KBM-7 (cell line): ENCODE measurements at places on chromosomes 1 and 21.

DNA sequence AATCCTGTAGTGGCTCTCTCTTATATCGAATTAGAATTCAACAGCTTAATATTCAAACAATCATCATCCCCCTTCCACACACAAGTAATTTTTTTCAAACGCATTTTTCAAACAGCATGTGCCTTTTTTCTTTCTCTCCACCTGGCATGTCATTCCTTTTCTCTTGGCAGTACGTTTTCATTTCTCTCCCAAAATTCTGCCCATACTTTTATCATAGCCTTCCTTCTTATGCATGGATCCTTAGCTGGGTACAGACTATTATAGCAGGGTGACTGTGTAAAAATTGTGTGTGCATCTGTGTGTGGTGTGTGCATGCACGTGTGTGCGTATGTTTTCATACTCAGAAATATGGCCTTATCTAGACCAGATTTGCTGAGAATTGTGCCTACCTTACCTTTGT lies 184.3 kb downstream of the ZC3H11B start:
- DNase-seq, result no peak

GRCh38 chr1:166064313-166064926 lies 102.4 kb downstream of the FAM78B start:
- DNase-seq, result no peak

DNA sequence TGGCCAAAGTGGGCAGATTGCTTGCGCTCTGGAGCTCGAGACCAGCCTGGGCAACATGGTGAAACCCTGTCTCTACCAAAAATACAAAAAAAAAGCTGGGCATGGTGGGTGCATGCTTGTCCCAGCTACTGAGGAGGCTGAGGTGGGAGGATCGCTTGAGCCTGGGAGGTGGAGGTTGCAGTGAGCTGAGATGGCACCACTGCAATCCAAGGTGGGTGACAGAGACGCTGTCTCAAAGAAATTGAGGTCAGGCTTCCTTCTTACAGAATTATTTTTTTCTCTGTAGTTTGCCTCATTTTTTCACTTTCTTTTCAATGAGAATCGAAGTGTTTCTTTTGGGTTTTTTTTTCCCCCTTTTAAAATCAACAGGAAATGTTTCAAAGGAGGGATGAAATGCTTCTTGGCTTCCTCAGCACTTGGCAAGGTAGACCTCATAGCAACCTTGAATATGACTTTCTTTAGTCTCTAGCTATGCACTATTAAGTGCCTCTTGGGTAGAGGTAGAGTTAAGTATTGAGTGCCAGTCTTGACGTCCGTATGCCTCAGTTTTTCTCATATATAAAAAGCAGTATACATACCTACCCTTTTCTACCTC lies 40.3 kb downstream of the MDM4 start:
- DNase-seq, result no peak

DNA sequence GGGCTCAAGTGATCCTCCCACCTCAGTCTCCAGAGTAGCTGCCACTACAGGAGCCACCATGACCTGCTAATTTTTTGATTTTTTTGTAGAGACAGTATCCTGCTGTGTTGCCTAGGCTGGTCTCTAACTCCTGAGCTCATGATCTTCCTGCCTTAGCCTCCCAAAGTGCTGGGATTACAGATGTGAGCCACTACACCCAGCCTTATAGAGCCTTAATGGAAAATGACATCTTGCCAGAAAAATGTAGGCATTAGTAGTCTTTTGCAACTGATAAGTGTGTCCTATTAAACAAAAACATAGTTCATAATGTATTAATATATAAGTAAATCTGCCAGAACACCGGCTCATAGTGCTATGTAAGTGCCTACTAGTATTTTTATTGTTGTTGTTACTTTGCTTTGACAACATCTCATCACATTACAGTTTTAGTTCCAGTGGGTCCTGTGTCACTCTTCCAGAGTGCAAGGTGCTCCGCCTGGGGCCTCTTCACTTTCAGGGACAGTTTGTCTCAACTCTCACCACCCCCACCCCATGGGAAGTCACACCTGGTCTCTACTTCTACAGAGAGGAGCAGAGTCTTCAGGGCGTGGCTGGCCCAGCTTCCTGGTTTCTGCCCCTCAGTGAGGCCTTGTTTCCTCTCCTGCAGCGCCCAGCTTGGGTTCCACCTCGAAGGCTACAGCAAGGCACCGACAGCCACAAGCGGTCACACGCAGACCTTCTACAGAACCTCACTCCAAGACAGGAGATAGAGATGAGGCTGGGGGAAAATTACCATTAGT lies 30.1 kb downstream of the RHOU start:
- no peak for DNase-seq

GRCh38 chr1:201300641-201301040 lies 17.3 kb downstream of the PKP1 start:
- no peak for DNase-seq

GRCh38 chr1:190101756-190102155 lies 375.9 kb downstream of the BRINP3 start:
- no peak for DNase-seq

DNA sequence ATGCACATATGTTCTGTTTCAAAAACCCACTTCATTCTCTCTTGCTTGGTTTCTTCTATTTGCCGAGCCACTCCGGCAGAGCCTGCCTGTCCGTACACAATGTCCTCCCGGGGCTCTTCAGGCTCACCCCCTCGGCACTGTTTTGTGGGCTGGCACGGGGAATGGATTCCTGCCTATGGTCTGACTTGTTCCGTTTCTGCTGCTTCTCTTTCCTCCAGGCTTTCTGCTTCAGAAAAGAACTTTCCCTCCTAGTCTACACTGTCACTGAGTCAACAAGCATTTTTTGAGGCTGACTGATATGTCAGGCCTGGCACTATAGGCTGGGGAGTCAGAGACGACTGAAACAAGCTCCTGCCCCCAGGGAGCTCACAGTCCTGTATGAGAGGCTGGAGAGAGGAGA lies 28.4 kb upstream of the SARS1 start:
- no peak for DNase-seq

GRCh38 chr1:227156520-227156919 lies 161.8 kb downstream of the CDC42BPA start:
- DNase-seq, result no peak

DNA sequence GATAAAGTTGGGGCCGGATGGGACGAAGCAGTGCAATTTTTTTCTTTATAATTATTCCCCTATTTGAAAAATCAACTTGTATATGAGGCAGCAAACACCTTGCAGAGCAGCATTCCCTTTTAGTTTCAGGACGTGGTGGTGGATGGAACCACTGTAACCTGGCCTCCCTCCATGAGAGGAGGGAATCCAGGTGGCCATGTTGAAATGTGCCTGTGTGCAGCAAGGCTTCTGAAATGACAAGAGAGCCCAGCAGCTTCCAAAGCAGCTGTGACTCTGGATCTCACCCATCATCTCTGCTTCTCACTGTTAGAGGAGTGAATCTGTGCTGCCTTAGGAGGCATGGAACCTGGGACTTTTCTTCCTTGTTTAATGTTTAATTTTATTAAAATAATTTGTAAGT lies 42.3 kb downstream of the NFIA start:
- DNase-seq, result no peak

DNA sequence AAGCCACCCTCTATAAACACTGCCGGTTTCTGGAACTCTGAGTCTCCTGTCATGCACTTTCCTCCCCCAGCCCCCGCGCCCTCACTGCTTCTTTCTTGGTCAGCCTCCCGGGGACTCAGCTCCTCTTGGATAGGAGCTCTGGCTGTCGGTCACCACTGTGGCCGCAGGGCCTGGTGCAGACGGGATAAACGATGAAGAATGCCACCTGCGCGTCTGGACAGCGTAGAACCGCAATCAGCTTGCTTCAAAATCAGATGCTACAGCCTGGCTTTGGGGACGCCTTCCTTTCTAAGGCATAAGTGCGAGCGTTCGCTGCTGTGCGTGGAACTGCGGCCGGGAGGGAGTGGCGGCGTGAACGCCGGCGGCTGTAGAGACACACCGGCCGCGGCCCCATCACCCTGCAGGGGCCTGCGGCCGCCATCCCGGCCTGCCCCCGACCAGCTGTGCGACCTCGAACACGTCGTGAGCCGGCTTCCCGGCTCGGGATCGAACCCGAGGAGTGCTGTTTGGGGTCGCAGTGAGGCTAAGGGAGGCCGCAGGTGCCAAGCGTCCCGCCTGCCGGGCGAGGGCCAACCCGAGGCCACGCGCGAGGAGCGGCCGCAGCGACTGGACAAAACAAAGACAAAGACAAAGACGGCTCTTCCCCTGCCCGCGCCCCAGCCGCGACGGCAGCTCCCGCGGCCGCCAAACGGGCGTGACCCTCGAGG lies 688 bp downstream of the PTTG1IP start:
- peak; percentile 71 for DNase-seq

DNA sequence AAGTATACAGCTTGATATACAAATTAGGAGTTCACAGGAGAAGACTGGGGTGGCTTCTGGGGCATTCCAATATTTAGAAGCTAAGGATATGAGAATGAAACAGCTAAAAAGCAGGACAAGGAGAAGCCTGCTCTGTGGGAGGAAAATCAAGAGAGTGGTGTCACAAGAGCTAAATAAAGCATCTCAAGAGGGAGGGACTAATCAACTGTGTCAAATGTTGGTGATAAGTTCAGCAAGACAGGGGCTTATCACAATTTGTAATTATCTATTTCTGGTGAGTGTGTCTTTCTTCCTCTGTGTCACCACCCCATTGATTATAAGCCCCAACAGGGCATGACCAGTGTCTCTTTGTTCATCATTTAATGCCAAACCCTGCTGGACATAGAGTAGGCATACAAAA lies 295.8 kb upstream of the DUSP10 start:
- DNase-seq, result no peak

GRCh38 chr1:185564816-185565215 lies 169.4 kb upstream of the HMCN1 start:
- DNase-seq, result no peak

GRCh38 chr1:1213345-1214265 lies at the start of gene TNFRSF4:
Gene TNFRSF4 (minus strand): TSS chr1:1214153. CDS start chr1:1214127, 26 bp downstream.
- peak; percentile 34 for DNase-seq
